Motor neuron (in vitro differentiated cells): ENCODE measurements at places on chromosomes 1 and 21. TPM values are rescaled to one million over a fixed set of nuclear protein-coding genes. Genes with fewer than 3 reads are reported as not detected.

PRR9 gene
- total RNA-seq, result not detected in 2 replicates

GRCh38 chr1:229258757-229259060 is 12.2 kb upstream of the RAB4A start:
- ATAC-seq, result no peak

- ATAC-seq, result no peak
Measured at GRCh38 chr1:170095976-170096748, 21.7 kb upstream of the KIFAP3 start.

GRCh38 chr1:199741586-199741985 is 285.9 kb upstream of the NR5A2 start:
- ATAC-seq, result no peak

- ATAC-seq, result no peak
Measured at GRCh38 chr1:234562334-234562733, 47.6 kb downstream of the IRF2BP2 start.

TDRD5 gene
- not detected in 2 replicates for total RNA-seq

GRCh38 chr21:17513214-17514123 is 626 bp downstream of the CXADR start:
- peak; percentile 54 for ATAC-seq

REN gene
- 0.75 and 0.87 TPM in 2 replicates for total RNA-seq

- no peak for ATAC-seq
Measured at GRCh38 chr1:229001467-229002011, 266.3 kb downstream of the RHOU start.
